ENCODE measurements at places on chromosomes 5 and 9.
A peak's percentile ranks its signal among the peaks of the same experiment; 100 is the strongest.

GRCh38 chr9:115261656-115262081, 143.7 kb upstream of the TNC start:
- DNase-seq = no peak

DNA sequence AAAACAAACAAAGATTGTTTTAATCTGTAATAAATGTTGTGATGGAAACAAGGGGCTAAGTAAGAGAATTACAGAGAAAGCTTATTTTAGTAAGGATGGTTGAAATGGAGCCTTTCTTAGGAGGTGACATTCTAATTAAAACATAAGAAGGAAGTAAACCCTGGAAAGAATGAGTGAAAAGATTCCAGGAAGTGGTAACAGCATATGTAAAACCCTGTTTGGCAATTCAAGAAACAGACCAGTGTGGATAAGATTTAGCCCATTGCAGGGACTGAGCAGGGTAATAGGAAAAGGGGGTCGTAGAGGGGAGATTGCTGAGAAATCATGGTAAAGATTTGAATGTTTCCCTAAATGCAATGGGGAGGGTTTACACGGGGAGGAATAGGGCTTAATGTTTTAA, 21.6 kb upstream of the PIP5K1B start:
- no peak for DNase-seq

- DNase-seq = no peak
Observed at GRCh38 chr5:40166802-40167201, 512.9 kb upstream of the PTGER4 start.

DNA sequence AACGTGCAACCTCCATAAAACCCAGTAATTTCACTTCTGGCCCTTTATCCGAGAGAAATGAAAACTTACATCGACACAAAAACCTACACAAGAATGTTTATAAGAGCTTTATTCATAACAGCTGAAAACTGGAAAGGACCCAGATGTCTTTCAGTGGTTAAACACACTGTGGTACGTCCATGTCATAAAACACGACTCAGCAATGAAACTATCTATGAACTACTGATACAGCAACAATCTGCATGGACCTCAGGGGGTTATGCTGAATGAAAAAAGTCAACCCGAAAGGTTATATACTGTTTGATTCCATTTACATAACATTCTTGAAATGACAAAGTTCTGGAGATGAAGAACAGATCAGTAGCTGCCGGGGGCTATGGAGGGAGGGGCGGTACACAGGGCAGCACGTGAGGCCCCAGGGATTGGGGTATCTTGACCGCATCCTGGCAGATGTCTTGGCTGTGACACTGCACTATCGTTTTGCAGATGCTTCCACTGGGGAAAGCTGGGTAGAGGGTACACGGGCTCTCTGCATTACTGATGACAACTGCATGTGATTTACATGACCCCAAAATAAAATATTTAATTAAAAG, 4.1 kb downstream of the CCDC127 start:
- DNase-seq = no peak

GRCh38 chr5:97193355-97193688, 10.3 kb upstream of the RIOK2 start:
- DNase-seq = no peak

GRCh38 chr9:76530458-76531110, 71.6 kb downstream of the GCNT1 start:
- no peak for DNase-seq

DNA sequence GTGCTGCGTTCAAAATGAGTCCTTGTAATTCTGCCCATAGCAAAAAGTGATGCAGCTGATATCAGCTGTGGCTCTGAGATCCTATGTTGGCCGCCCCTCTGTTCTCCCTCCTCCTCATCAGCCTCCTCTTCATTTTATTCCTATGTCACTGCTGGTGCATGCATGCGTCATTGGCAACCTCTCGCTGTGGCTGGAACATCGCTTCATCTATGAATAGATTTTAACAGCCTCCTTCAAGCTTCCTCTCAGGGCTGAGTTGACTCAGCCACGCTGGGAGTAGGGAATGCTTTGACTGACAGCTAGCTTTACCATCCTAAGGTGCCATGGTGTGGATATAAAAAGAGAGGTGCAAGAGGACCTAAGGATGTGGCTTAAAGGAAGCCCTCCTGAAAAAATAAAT, 303.5 kb downstream of the PLK2 start:
- peak; percentile 77 for DNase-seq

- no peak for DNase-seq
Observed at GRCh38 chr5:87015901-87016300, 251.8 kb upstream of the RASA1 start.

GRCh38 chr5:36273809-36274526, 27.7 kb downstream of the RANBP3L start:
- no peak for DNase-seq
